ENCODE measurements at places on chromosomes 2 and 18. TPM values are rescaled to one million over a fixed set of nuclear protein-coding genes. Genes with fewer than 3 reads are reported as not detected.

DNA sequence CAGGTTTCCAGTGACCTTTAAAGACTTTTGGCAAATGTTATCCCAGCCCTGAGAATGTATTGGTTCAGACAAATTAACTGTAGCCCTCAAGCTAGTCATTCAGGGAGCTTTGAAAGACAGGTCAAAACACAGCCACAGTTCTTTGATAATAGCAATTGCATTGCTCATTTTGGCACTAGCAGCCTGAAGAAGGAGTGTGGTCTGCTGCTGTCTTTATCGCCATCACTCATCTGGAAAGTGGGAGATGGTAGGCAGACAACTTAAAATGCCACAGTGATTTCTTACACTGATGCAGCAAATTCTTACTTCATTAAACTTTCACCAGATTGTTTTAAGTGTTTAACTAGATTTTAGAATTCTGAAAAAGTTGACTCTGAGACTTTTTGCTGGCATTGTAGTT is 47.2 kb downstream of the DOK6 start:
- no peak overlapping the region for H3K4me3 ChIP-seq
- no peak overlapping the region for H3K27ac ChIP-seq
- no peaks in the 10 kb centered on the region for H3K4me1 ChIP-seq
- H3K27me3 ChIP-seq = no peaks in the 10 kb centered on the region
- no peak for DNase-seq

GRCh38 chr18:45652303-45653080 is 37.2 kb downstream of the SLC14A2 start:
- peaks cover 23% of the 10 kb centered on the region for H3K27me3 ChIP-seq
- no peak for DNase-seq
- H3K4me3 ChIP-seq = no peak overlapping the region
- H3K4me1 ChIP-seq = peaks cover 24% of the 10 kb centered on the region
- no peak overlapping the region for H3K27ac ChIP-seq
- no peaks in the 10 kb centered on the region for H3K36me3 ChIP-seq

DNA sequence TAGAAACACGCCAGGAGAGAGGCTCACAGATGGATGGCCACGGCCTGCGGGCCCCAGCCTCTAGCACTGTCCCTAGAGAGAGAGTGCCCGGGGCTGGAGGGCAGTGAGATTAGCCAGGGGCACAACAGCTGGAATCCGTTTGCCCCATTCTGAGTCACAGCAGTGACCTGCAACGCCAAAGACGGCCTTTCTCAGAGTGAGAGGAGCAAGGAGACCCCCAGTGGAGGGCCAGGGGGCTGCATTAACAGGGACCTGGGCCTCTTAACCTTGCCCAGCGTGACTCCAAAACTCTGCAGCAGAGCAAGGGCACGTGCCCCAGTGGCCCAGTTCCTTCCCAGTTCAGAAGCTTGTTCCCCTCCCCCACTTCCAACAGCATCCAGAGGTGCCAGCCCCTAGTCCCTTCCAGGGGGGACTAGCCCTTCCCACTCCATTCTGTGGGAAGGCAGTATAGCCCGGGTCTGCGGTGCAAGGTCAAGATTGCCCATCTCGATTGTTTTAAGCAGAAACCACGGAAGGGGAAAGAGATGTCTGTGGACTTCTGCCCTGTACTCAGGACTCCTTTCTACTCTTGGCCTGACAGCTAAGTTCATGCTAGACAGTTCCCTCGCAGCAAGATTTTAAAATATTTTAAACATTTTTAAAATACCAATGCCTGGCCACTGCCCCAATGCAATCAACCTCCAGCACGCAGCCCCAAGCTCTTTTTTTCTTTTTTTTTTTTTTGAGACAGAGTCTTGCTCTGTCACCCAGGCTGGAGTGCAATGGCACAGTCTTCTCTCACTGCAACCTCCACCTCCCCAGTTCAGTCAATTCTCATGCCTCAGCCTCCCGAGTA is 50.9 kb upstream of the BIN1 start:
- DNase-seq = no peak
- no peaks in the 10 kb centered on the region for H3K36me3 ChIP-seq
- no peaks in the 10 kb centered on the region for H3K4me1 ChIP-seq
- no peak overlapping the region for H3K27ac ChIP-seq

DNA sequence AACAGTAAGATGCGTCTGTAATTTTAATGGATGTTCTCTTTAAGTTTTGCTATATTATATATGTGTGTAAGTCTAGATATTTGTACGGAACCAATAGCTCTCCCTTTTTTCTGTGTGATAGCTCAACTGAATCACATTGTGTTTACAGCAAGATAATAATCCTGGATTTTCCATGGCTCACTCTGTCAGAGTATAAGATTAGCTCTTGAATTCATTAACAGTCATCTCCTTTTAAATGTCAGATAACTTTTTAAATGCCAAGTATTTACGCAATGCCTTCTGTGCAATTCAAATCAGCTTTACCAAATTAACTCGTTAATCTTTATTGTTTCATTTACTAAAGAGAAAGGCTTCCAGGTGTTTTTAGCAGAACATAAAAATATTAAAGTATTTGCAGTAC is 76.9 kb downstream of the KIAA2012 start:
- no peak overlapping the region for H3K4me3 ChIP-seq
- H3K27ac ChIP-seq = no peak overlapping the region
- peaks cover 14% of the 10 kb centered on the region for H3K27me3 ChIP-seq
- no peaks in the 10 kb centered on the region for H3K36me3 ChIP-seq

DNA sequence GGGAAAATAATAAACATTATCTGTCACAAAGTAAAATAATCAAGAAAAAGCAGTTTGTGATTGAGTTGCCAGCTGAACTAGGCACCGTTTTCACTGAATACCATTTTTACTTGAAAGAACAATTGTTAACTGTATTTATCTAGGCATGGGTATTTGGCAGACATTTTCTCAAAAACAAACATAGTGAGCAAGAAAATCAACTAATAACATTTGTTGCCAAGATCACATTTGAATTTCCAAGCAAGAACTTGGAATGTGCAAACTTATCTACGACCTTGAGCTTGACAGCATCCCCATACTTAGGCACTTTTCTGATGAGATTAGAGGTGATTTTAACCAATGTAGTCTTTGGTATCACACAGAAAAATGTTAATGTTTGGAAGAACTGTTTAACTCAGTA is 16.7 kb downstream of the SS18 start:
- peaks cover 69% of the 10 kb centered on the region for H3K36me3 ChIP-seq
- H3K4me3 ChIP-seq = no peak overlapping the region
- H3K27me3 ChIP-seq = no peaks in the 10 kb centered on the region
- no peak overlapping the region for H3K27ac ChIP-seq
- no peak for DNase-seq

GRCh38 chr2:11743846-11744553 is 2.4 kb upstream of the LPIN1 start:
- peaks cover 5% of the 10 kb centered on the region for H3K36me3 ChIP-seq
- H3K4me3 ChIP-seq = peak overlapping the region; percentile 61
- peak overlapping the region; percentile 89 for H3K27ac ChIP-seq
- H3K4me1 ChIP-seq = peaks cover 51% of the 10 kb centered on the region

Gene TNFRSF11A
- 4.3 TPM for total RNA-seq

Gene COL4A4
- not detected for total RNA-seq

Gene USP40
- total RNA-seq = 13.1 TPM

All from activated CD8-positive, alpha-beta T cell treated with anti-CD3 and anti-CD28 coated beads, Interleukin-2, amount 10 ng/mL, durations not matched to agents 7 days and 5 days (primary cell).